ENCODE measurements at places on chromosomes 1 and 21.

DNA sequence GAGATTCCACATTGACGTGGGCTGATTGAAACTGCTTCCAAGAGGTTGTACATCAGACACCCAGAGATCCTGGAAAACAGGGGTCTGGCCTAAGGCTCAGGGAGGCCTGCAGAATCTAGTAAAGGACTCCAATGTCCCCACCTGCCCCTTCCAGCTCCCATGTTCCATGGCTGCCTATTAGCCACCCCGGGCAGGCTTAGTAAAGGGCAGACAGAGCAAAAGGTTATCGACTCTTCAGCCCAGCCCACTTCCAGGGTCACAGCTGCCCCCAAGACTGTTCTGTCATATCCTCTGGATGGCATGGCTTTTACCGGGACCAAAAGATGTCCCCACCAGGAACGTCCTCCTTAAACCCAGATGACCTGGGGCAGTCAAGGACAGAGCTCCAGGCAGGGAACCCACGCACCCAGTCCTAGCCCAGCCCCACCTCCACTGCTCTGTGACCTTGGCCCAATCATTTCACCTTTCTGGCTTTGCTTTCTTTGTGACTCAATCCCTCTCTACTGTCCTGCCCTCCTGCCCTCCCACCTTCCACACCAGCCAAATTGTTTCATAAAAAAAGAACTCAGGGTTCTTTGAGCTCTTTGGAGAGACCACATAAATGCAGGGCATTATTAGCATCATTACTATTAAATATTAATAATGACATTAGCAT lies 4.8 kb upstream of the CNTN2 start:
- DNase-seq = no peak

- no peak for DNase-seq
These were observed 5.1 kb downstream of the NIT1 start for GRCh38 chr1:161122967-161123366.

- no peak for DNase-seq
These were observed 2.0 kb downstream of the EDEM3 start for GRCh38 chr1:184752656-184753055.

- DNase-seq = no peak
These were observed 14.7 kb downstream of the C1orf116 start for GRCh38 chr1:207017615-207018559.

DNA sequence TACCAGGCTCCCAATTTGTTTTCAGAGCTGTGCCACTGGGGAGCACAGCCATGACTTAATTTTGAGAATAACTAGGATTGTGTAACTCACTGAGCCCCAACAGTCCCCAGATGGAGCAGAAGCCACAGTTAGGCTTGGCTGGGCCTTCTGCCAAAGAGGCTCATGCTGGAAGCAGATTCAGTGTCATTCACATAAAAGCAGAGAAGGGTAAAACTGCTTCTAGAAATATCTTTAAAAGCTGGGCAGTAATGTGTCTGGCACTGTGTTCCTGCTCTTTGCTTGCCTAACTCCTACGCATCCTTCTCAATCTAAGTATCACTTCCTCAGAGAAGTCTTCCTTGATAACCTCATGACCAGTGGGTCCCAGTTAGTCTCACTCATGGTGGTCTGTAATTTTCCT lies 20.3 kb downstream of the STK40 start:
- no peak for DNase-seq

All from activated CD4-positive, alpha-beta memory T cell treated with anti-CD3 and anti-CD28 coated beads for 36 hours (primary cell).